ENCODE measurements at places on chromosomes 5 and 9.

- DNase-seq: no peak
Observed at GRCh38 chr9:126700903-126701812, 87.4 kb downstream of the LMX1B start.

DNA sequence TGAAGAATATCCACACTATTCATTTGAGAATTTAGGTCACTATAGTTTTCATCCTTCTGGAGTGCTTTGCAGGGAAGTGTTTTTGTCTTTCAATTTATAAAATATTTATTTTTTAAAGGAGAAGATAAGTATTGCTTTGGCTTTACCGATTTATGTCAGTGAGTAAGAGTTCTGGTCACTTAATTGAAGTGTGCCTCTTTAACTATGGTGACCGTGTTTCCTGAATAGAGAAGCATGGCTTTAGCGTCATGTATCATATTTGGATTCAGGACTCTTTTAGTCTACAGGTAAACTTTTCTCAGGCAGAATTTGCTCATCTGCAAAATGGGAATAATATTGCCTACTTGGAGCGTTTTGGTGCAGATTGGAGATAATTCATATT, 902 bp downstream of the BDP1 start:
- DNase-seq: no peak

- DNase-seq: no peak
Observed at GRCh38 chr5:5978501-5979376, 399.6 kb downstream of the MED10 start.

DNA sequence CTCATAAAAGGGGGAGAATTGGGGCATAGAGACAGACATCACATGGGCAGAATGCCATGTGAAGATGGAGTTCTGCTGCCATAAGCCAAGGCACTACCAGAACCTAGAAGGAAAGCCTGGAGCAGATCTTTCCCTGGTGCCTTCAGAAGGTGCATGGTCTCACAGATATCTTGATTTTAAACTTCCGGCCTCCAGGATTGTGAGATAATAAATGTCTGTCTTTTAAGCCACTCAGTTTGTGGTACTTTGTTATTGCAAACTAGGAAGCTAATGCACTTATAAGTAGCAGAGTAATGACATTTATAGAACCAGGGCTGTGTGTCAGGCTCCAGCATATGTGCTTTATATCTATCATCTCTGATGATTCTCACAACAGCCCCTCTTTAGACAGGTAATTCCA, 130.4 kb downstream of the ASTN2 start:
- DNase-seq: no peak

- DNase-seq: peak; percentile 66
Observed at GRCh38 chr9:94668928-94669729, 29.8 kb upstream of the FBP1 start.

DNA sequence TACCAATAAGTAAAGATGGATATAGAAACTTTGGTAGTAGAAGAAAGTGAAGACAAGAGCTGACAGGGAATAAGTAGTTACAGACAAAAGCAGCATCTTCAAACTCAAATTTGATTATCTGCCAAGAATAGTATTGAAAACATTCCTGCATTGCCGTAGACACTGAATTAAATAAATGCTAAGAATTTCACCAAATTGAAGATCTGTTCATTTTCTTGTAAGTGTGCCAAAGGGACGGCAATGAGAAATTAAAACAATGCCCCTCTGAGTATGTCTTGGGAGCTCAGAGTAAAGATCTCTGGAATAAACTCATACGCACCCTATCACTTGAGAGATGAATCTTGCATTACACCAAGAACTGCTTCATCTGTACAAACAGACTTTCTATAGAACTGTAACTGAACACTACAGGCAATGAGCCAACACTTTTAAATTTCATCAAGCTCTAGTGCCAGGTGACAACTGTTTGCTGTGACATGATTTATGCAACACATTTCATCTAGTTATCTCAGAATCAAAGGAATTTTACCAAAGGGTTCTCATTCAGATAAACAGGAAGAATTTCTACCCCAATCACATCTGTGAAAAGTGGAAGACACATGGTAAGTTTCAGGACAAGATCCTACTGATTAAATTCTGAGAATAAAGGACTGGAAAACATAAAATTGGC, 66.9 kb downstream of the RFX3 start:
- no peak for DNase-seq

DNA sequence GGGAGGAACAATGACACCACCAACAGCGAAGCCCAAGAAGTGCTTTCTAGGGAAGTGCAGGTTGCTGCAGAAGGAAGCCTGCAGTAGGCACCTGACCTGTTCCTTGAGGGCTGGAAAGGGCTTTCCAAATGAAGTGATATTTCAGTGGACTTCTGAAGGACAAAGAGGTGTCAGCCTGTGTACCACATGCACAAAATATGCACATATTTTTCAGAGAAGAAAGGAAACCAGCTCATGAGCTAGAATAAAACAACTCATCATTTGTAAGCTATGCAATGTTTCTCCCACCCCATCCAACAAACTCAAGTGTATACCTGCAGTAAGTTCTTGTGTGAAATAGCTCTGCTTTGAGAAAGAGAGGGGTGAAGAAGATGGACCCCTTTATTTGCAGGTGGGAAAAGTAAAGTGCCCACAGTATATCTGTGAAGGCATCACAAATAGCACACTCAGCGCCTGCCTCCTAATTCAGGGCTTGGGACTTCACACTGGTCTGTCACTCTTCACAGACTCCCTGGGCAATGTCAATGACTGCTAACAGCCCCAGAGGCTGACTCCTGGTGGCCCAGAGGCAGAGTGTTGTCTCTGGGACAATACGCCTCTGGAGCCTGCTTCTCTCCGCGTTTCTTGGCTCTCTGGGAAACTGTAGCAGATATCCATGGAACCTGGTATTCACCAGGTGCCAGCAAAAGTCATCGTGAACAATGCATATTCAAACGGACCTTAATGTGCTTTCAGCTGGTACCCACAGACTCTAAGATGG, 198.1 kb upstream of the EFNA5 start:
- DNase-seq: no peak

DNA sequence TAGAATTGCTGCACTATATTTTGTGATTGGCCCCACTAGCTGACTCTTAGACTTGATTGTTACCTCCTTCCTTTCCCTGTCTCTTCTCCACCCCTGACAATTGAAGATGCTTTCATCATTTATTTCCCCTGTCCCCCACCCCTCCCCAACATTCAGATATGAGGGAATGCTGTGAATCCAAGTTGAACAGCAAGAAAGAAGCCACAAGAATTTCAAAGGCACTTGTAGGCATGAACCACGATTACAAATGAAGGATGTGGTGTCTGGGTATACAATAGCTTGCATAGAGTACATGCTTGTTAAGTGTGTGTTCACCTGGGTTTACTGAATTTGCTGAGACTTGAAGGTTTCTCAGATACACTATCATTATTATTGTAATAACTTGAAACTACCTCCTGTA, 78.3 kb upstream of the TRIO start:
- DNase-seq: no peak

DNA sequence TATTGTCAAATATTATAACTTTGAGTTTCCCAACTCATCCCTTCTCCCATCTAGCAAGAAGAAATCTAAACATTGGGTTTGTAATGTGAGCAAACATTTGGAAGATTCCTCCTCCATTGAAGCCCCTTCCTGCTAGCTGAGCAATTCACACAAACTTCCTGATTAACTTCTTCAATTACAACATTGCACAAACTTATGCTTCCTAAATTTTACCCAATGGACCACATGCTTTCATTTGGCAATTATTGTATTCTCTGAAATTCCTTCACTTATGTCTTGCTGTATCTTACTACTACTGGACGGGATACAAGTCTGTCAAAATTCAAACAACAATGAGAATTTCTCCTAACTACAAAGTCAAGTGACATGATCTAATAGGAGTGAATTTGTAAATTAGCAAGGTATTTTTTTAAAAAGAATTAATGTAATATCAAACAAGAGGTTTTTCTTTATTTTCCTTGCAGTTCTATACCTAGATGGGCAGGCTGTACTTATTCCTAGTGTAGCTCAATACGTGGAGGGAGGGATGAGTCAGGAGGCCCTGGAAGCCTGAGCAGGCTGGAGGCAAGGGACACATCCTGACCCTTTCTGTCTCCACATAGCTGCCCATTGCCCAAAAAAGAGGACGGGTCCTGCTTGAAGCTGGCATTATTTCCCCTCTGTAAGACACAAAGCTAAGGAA, 11.8 kb upstream of the IFNW1 start:
- DNase-seq: no peak

GRCh38 chr5:121671624-121672023, 180.1 kb upstream of the FTMT start:
- no peak for DNase-seq

- DNase-seq: no peak
Observed at GRCh38 chr5:175524211-175524610, 45.9 kb downstream of the SFXN1 start.

GRCh38 chr9:130694205-130694604, 625 bp downstream of the EXOSC2 start:
- peak; percentile 56 for DNase-seq

- DNase-seq: no peak
Observed at GRCh38 chr5:78552729-78553342, 95.7 kb downstream of the LHFPL2 start.

DNA sequence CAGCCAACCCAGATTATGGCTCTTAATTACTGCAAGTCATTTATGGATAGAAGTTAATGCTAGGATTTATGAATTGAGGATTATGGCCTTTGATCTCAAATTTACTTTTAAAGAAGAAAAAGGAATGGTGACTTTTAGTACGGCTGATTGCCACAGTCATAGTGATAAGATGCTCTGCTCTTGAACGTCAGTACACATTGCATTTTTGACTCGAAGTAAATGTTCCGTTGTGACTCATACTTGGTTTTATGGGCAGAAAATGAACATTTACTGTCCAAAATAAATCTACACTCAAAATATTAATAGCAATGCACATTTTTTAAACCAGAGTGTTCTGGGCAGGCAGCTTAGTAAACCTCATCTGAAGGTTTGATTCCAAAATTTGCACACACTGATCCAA, 830 bp downstream of the ADAMTSL1 start:
- DNase-seq: no peak

- no peak for DNase-seq
Observed at GRCh38 chr5:87152886-87153285, 114.8 kb upstream of the RASA1 start.

DNA sequence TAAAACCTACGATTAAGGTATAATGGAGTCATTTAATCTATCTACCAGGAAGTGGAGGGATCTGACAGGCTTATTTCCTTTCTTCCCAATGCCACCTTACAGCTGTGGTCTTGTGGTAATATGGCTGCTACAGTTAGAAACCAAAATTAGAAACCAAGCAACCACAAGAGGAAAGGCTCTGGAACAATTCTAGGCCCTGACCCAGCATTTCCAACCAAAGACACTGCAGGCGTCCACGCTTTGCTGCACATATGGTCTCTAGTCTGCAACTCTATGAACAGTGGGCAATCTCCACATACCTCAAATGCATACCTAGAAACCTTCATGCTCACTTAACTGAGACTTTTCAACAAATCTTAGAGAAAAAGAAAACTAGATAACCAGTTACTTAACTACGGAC, 339.1 kb downstream of the NFIB start:
- DNase-seq: no peak

DNA sequence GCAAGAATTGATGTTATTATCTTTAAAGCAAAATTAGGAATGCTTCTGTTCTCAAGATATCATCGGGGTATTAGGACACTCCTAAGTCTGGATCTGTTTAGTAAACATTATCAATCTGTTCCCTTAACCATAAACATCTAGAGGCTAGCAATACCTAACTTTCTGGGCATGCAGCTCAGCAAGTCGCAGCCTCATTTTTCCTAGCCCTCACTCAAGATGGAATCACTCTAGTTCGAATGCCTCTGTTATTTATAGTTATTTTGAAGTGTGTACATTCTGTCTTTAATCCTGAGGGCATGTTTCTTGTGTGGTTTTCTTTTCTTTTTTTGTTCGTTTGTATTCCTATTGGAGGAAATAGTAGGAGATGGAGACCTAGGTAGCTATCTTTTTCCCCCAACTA, 66.9 kb downstream of the FER start:
- no peak for DNase-seq

- DNase-seq: no peak
Observed at GRCh38 chr5:142722146-142722545, 36.3 kb upstream of the FGF1 start.

- DNase-seq: no peak
Observed at GRCh38 chr5:89236900-89237299, 353.9 kb upstream of the MEF2C start.

- DNase-seq: no peak
Observed at GRCh38 chr9:26812217-26812616, 80.4 kb downstream of the CAAP1 start.

DNA sequence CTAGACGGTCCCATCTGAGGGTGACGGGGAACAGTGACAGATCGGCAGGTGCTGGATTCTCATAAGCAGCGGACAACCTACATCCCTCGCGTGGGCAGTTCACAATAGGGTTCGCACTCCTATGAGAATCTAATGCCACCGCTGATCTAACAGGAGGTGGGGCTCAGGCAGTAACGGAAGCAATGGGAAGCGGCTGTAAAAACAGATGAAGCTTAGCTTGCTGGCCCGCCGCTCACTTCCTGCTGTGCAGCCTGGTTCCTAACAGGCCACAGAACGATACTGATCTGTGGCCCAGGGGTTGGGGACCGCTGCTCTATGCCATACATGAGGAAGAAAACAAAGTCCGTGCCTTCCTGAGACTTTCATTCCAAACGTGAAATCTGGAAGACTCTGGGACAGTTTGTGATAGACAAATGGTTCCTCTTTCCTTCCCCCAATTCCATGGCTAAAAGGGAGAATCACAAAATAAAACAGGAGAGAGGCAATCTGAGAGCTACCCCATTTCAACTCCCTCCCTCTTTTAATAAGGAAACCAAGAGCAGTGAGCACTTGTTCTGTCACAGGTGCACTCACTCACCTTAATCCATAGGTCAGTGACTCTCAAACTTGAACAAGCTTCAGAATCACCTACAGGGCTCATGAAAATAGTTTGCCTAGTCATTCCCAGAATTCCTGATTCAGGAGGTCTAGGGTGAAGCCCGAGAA, 12.1 kb downstream of the PDCL start:
- DNase-seq: peak; percentile 77

DNA sequence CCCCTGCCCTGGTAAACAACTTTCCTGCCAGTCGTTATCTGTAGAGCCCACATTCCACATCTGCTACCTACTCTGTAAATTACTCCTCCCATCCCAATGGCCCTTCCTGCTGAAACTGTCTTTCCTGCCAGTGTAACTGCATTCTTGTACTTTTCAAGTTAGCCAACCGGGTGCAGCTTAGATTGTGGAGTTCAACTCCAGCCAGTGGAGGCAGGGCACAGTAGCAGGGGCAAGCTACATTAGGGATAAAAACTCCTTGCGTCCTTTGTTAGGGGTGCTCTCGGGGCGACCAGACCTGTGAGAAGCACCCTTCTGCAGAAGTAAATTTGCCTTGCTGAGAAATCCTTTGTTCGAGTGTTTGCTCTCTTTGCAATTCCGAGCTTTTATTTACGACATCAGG, 639.0 kb upstream of the TYRP1 start:
- DNase-seq: no peak

- DNase-seq: no peak
Observed at GRCh38 chr9:10274988-10275387, 337.8 kb downstream of the PTPRD start.
